ENCODE measurements at places on chromosomes 3 and 15. TPM values are rescaled to one million over a fixed set of nuclear protein-coding genes. Genes with fewer than 3 reads are reported as not detected.

Gene CHRFAM7A
- not detected for total RNA-seq

Gene MINAR1
- total RNA-seq, result 1.6 TPM

Gene PXYLP1
- total RNA-seq, result 13.3 TPM

Gene TBC1D2B
- 17.8 TPM for total RNA-seq

Gene MFAP1
- total RNA-seq, result 28.5 TPM

Gene CPLX3
- not detected for total RNA-seq

Gene MUC13
- not detected for total RNA-seq

Gene BCHE
- 1.6 TPM for total RNA-seq

Gene MOBP
- total RNA-seq, result not detected

Gene FOXB1
- total RNA-seq, result not detected

Gene MBD4
- total RNA-seq, result 22.2 TPM

Gene FANCD2OS
- total RNA-seq, result not detected

Gene GPR176
- total RNA-seq, result 194 TPM

Gene PRR20G
- not detected for total RNA-seq

Gene CSPG5
- total RNA-seq, result under 0.01 TPM

Gene PIERCE2
- total RNA-seq, result 0.36 TPM

Gene KLHL40
- total RNA-seq, result not detected

Gene CFAP161
- not detected for total RNA-seq

Gene C3orf52
- 12.5 TPM for total RNA-seq

Gene GOLGA6L7
- total RNA-seq, result not detected

Gene ADGRG7
- not detected for total RNA-seq

Gene MCF2L2
- total RNA-seq, result under 0.01 TPM

Gene MKRN2OS
- total RNA-seq, result not detected

Gene DUOXA2
- not detected for total RNA-seq

Gene PRSS50
- not detected for total RNA-seq

Gene AP3S2
- 44.4 TPM for total RNA-seq

Gene RLBP1
- total RNA-seq, result not detected

Gene SCN11A
- not detected for total RNA-seq

Gene LDHAL6B
- total RNA-seq, result not detected

Gene WDR72
- not detected for total RNA-seq

Gene CCDC39
- total RNA-seq, result not detected

Gene ATP2B2
- under 0.01 TPM for total RNA-seq

Gene CADPS
- total RNA-seq, result not detected

Gene CTXN2
- total RNA-seq, result not detected

Gene WDR82
- total RNA-seq, result 68.1 TPM

Gene CD200
- 1.1 TPM for total RNA-seq

Measured in IMR-90 (cell line).